HFFc6 (cell line): ENCODE measurements at places on chromosomes 4 and X. TPM values are rescaled to one million over a fixed set of nuclear protein-coding genes. Genes with fewer than 3 reads are reported as not detected.

DNA sequence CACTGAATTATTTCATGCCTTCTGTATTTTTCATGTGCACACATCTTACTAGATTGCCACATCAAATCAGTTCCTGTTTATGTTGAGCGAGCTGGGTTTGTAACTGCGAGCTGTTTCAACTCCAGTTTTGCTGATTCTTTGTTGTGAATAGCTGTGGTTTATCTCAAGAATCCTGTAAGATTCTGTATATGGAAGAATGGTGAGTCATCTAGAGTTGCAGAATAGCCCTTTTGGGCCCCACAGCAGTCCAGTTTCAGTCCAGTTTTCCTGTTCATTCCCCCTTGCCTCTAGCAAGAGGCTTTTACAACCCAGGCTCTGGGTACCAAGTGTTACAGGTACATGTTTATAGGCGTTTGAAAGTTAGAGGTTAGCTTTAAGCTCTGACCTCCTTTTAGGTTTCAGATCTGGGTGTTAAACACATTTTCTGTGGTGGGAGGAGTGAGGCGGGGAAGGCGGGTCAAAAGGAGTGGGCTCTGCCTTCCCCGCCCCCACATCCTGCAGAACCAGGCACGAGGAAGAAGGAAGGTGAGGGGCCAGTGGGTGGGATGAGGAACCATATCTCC is 32.7 kb downstream of the TBC1D14 start:
- peak; percentile 96 for DNase-seq

The PPEF1 gene
- total RNA-seq = not detected in 3 replicates

- no peak for DNase-seq
Measured at GRCh38 chr4:100345585-100345984, 155.3 kb upstream of the DDIT4L start.

The ARHGAP36 gene
- not detected in 2 replicates for total RNA-seq

The WAS gene
- 0.18 TPM in 1 of 3 replicates, not detected in the others for total RNA-seq

The PRKG2 gene
- not detected in 3 replicates for total RNA-seq

The MAP9 gene
- 5.9 and 12.1 TPM in 2 replicates for total RNA-seq

GRCh38 chr4:158811704-158812103 is 42.9 kb downstream of the FNIP2 start:
- DNase-seq = no peak

GRCh38 chr4:11585506-11585905 is 156.8 kb upstream of the HS3ST1 start:
- DNase-seq = no peak

- no peak for DNase-seq
Measured at GRCh38 chr4:55892156-55892555, 38.7 kb downstream of the EXOC1 start.

GRCh38 chr4:145420595-145421214 is 60.9 kb upstream of the SMAD1 start:
- DNase-seq = no peak

DNA sequence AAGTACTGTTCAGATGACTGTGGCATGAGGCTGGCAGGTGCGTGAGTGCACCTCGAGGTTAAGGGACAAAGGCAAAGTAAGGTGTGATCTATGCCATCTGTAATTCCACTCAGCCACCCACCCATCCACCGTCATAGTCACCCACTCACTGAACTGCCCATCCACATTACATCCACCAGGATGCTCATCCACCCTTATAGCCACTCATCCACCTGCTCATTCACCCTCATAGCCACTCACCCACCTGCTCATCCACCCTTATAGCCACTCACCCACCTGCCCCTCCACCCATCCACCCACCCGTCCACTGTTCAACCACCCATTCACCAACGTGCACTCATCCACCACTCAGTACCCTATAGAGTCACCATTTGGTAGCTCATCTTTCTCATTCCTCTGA is 64.1 kb upstream of the UXT start:
- no peak for DNase-seq

- DNase-seq = no peak
Measured at GRCh38 chr4:176156656-176157055, 38.7 kb downstream of the SPATA4 start.

- DNase-seq = peak; percentile 59
Measured at GRCh38 chrX:1468250-1468772, 15.6 kb upstream of the ASMTL start.

GRCh38 chr4:173333658-173334084 is 487 bp downstream of the HMGB2 start:
- peak; percentile 8 for DNase-seq

GRCh38 chr4:1207157-1207470 is 34.7 kb upstream of the SPON2 start:
- no peak for DNase-seq

- no peak for DNase-seq
Measured at GRCh38 chr4:180207921-180208320, 2035.3 kb upstream of the TENM3 start.

- DNase-seq = no peak
Measured at GRCh38 chrX:15797707-15798106, 7.4 kb downstream of the ZRSR2 start.

DNA sequence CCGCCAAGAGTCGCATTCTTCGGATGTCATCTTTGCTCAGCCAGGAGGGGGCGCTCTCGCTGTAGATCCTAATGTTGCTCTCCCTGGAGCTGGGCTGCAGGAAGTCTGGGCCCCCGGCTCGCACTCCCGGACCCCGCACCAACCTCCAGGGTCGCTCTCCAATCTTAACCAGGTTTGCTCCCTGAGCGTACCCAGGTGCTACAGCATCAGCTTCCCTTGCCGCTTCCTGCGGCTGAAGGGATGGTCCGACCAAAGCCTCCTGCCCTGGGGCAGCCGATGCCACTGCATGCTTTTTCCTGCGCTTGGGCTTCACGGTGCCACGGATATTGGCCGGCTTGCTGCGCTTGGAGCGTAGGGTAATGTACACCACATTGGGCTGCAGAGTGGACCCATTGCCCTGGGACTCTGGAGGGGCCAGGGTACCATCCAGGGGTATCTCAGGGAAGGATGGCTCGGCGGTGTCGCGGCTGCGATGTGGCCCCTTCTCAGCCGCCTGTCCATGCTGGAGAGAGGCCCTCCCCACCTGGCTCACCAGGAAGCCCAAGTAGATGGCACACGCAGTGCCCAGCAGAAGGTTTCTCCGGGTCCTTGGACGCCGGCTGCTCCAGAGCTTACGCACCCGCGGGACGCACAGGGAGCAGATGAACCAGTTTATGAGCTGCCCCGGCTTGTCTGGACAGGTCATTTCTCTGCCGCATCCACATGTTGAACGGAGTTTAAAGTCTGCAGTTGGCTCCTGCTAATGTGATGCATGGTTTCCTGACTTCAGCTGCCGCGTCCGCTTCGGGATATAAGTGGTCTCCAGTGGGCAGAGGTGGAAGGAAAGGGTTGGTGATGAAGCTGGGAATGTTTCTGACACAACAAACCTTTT is 1.9 kb downstream of the GASK1B start:
- no peak for DNase-seq

The BMPR1B gene
- total RNA-seq = not detected in 3 replicates

- no peak for DNase-seq
Measured at GRCh38 chr4:126081336-126081735, 766.6 kb downstream of the FAT4 start.

DNA sequence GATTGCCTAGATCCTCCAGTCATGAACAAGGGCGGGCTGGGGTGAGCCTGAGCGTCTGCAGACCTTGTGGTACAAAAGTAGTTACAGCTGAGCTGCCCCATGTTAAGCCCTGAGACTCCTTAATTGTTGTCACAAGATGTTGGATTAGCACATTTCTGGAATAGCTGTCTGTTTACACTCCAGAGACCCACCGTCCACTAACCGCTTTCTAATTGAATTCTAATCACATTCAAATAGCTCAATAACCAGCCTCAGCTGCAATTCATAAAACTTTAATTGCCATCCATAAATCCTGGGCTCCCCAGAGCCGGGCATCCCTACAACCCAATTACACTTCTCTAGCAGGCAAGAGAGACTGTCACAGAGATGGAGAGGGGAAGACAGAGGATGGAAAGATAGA is 1.6 kb upstream of the GSX2 start:
- DNase-seq = no peak

DNA sequence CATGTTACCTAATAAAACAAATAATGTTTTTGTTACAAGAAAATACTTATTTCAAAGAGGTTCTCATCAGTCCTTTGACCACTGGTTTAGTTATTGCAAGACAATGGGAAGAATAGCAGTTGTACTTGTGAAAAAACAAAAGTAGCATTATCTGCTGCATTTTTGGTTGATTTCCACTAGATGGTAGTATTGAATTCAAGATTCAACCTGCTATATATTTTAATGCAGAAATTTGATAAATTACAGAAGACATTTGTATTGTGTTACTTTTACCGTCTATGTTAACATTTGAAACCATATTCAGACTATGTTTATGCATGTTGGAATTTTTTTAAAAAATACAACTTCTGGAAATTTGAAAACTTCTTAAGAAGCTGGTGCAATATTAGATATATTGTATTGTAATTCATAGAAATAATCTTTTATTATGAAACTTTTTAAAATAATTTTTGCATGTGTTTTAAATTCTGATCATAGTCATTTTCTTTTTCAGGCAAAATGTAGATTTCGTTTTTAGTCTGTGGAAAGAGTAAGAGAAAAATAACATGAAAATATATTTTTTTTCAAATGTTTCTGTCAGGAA is 56.4 kb downstream of the SPCS3 start:
- DNase-seq = peak; percentile 28

GRCh38 chr4:6106156-6106555 is 87.9 kb upstream of the C4orf50 start:
- no peak for DNase-seq

The NDP gene
- total RNA-seq = 0.32 to 0.39 TPM in 2 of 3 replicates, not detected in the other

GRCh38 chr4:138035781-138036258 is 206.3 kb downstream of the SLC7A11 start:
- DNase-seq = peak; percentile 79

DNA sequence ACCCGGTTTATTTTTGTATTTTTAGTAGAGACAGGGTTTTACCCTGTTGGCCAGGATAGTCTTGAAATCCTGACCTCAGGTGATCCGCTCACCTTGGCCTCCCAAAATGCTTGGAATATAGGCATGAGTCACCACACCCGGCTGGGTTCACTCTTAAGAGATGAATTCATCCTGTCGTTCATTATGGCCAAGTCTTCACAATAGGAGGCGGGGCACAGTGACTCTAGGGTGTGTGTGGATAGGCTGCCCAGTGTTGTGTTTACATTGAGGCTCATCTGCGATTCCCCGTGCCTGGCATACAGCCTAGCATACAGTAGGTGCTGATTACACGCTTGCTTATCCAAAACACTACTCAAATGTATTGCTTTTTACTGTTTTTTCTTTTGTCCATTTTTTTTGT is 41.3 kb upstream of the IGFBP7 start:
- DNase-seq = no peak

- no peak for DNase-seq
Measured at GRCh38 chr4:8131210-8131609, 27.4 kb downstream of the ABLIM2 start.

DNA sequence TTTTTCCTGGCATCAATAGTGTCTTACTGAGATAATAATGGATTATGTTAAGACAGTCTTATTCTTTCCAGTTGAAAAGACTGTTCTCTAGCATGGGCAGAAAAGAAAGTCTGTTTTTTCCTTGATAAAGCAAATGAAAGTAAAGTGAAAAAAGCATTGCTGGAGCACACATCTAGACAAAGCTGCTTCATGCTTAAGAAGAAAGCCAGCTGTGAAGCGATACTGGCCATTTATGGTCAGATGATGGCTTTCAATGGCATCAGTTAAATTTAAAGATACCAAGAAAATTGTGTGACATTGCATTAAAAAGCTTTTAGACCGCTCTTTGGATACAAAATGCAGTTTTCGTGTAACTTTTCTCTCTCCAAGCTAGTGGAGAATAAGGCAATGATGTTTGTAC is 242.1 kb upstream of the TRAM1L1 start:
- no peak for DNase-seq

The PAGE2B gene
- not detected in 3 replicates for total RNA-seq

DNA sequence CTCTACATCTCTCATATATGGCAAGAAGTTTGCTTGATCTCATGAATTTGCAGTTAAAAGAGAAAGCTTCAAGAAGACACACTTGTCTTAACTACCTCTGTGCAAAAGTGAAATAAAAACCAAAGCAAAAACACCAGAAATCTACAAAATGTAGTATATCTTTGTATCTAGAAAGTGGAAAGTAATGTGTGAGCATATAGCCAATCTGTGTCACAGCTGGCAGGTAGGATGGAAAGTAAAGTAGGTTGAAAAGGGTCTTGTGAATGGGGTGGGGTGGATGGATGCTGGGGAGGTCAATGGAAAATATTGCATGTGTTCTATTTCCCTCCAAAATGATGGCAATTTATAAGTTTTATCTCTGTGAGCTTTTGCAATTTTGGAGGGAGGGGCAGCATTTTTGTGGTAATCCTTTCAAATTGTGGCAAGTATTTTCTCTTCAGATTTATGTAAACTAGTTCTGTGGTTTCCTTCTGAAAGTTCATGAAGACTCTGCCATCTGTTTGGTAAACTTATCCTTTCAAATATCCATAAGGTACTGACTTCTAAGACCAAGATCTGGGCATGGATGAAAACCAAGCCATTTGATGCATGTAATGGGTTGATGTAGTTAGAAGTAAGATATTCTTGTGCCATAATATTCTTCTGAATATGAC is 215.9 kb upstream of the GIMD1 start:
- DNase-seq = no peak

The CCDC149 gene
- 10.5 to 13.5 TPM (median 12.0 TPM) in 3 replicates for total RNA-seq

- DNase-seq = no peak
Measured at GRCh38 chr4:186910385-186910784, 186.7 kb upstream of the FAT1 start.

GRCh38 chrX:107936434-107936730 is 45.8 kb downstream of the TEX13B start:
- DNase-seq = no peak

The RENBP gene
- total RNA-seq = 0.26 to 0.62 TPM in 2 of 3 replicates, not detected in the other

The PITX2 gene
- total RNA-seq = 17.4 to 22.8 TPM (median 17.9 TPM) in 3 replicates

The HPGD gene
- not detected in 3 replicates for total RNA-seq

The HSPA4L gene
- 6.2 to 7.9 TPM (median 7.4 TPM) in 3 replicates for total RNA-seq
